Activated CD4-positive, alpha-beta T cell treated with anti-CD3 and anti-CD28 coated beads, Interleukin-2, amount 50 U/mL, for 48 hours (primary cell): ENCODE measurements at places on chromosomes 1 and 21.

- DNase-seq, result no peak
These were observed 51.1 kb downstream of the GLUL start for GRCh38 chr1:182340233-182341058.

DNA sequence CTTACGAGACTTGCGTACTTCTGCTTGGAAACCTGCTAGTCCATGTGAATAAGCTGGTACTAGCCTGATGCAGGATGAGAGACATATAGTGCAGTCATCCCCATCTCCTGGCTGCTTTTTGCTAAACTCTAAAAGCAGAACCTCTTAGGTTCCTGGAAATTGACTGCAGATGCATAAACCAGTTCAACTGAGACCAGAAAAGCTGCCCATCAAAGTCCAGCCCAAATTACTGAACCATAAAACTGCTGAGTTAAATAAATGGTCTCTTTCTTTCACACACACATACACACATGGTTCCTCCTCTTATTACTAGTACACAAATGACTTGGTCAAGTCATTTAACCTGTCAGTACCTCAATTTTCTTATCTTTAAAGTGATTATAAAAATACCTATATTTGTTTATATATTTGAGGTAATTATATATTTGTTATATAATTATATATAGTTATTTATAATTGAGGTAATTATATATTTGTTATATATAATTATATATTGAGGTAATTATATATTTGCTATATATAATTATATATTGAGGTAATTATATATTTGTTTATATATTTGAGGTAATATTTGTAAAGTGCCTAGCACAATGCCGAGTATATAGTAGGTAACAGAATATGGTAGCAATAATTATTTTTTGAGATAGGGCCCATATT lies 25.2 kb upstream of the RABGAP1L start:
- no peak for DNase-seq

DNA sequence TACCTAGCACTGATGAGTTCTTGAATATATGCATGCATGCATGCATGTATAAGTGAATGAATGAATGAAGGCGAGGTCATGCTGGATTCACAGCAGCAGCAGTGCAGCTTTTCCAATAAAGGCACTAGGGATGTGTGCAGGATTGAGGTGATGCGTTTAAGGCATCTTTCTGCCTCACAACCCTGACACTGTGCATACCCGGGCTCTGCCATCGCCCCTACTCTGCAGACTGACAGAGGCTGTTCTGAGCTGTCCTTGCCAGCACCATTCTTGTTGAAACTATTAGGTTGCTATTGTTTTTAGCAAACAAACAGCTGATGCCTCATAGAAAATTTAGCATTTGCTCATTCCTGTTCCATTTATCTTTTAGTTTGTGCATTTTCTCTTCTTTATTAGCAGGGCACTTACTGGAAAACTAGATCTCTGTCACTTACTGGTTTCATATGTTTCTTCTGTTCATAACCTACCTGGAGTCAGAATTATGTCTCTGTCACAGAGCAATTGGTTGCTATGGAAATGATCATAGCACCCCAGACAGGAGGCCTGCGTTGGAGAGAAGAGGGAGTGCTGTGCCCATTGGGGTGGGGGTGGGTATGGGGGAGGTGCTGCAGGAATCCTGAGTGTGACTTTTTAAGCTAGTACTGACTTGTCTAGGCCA lies 79.0 kb downstream of the CD58 start:
- DNase-seq, result no peak

- no peak for DNase-seq
These were observed 68.4 kb downstream of the USP24 start for GRCh38 chr1:55146781-55147180.

GRCh38 chr21:42661688-42662429 lies 8.4 kb downstream of the PDE9A start:
- DNase-seq, result no peak

DNA sequence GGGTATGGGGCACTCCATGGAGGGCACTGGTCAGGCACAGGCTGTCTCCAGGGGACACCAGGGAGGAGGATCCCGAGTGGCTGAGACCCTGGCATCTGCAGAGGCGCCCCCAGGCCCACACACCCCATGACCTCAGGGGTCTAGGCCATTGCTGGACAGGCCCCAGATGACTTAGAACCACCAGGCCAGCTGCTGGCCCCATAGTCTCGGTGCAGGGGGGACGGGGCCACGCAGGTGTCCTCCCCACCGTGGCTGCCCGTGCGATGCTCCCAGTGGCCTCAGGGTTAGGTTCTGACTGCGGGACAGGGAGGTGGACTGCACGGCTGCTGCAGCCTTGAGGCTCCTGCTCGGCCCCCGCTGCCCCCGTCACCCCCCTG lies 44.0 kb downstream of the MORN1 start:
- DNase-seq, result no peak

- peak; percentile 73 for DNase-seq
These were observed 2.7 kb upstream of the PSMD4 start for GRCh38 chr1:151251656-151252470.

GRCh38 chr1:177849579-177850290 lies 120.1 kb downstream of the SEC16B start:
- DNase-seq, result no peak

- no peak for DNase-seq
These were observed 478 bp downstream of the RIT1 start for GRCh38 chr1:155910621-155911121.

DNA sequence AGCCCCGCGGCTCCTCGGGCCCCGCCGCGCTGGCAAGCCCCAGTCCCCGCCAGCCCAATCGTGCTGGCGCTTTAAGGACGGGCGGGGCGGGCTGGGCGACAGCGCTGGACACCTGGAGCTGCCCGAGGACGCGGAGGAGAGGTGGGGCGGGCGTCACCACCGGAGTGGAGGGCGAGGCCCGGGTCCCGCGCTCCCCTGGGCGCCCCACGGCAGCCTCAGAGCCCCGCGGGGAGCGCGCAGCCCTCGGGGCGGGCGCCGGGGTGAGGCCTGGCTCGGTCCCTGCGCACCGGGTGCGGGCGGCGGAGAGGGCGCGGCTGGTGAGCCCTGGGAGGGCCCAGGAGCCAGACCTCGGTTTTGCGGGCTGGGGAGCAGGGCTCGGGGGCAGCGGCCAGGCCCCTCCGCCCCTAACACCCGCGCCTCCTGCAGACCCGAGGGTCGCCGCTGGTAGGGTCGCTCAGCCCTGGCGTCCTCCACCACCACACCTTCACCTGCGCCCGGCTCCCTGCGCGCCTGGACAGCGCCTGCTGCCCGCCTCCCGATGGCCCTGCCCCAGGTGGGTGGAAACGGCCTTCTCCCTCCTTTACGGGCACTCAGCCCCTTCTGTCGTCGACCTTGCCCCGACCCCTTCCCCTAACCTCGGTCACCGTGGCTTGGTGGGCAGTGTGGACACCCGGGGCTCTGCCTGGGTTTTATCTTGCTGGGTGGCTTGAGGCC lies at the start of gene TMEM61:
Gene TMEM61 (plus strand): TSS at position 101 of the 714 bp plus-strand sequence. CDS start 438 bp downstream, at position 539.
- no peak for DNase-seq

DNA sequence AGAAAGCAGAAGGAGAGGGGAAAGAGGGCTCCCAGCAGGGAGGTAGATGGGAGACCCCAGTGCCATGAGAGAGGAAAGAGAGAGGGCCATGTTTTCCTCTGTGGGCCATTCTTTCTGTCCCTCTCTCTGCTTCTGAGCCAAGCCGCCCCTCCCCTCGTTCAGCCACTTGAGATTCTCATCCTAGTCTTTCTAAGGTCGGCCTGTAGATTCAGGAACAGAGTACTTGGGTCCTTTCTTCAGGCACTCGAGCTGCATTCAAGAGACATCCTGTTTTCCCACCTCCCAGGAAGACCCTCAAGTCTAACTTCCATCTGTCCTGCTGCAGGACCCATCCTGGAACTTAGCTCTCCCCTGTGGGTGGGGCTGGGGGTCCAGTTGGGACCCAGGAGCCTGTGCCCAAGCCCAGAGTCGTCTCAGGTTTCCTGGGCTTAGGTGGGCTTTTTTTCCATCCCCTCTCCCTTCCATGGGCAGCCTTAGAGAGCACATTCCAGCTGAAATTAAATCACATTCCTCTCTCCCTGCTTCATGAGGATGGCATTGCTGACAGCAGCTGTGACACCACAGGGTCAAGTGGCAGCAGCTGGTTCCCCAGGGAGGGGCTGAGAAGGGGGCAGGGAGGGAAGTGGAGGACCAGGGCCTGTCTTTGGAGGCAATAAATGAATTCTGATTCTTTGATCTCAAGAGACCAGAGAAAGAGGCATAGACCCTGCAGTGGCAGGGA lies 13.0 kb downstream of the NES start:
- no peak for DNase-seq

DNA sequence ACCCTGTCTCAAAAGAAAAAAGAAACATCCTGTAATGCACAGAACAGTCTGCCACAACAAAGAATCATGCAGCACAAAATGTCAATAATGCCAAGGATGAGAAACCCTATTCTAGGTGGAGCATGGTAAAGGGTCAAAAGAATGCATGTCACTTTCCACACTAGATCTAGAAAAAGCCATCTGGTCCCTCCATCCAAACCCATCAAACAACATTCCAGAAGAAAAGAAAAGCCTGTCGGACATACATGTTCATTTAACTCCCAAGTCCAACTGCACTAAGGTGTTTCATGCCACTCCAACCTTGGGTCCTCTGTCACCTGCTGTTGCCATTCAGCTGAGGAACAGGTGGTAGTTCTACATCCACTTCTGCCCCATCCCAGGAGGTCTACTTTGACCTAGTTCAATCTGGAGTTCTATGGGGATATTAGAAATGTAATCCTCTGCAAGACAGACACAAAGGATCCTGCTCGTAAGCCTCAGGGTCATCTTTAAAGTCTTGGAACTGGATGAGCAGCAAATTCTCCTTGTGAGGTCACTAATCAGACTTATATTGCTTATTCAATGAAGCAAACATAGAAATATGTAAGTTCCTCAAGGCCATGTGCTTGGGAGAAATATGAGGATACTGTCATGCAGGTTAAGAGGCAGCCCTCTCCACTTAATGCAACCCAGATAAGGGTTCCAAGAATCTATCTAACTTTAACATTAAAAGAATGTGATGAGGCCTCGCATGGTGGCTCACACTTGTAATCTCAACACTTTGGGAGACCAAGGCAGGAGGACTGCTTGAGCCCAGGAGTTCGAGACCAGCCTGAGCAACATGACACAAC lies 3.7 kb downstream of the DEDD start:
- no peak for DNase-seq
